ENCODE measurements at places on chromosomes 4 and X.

DNA sequence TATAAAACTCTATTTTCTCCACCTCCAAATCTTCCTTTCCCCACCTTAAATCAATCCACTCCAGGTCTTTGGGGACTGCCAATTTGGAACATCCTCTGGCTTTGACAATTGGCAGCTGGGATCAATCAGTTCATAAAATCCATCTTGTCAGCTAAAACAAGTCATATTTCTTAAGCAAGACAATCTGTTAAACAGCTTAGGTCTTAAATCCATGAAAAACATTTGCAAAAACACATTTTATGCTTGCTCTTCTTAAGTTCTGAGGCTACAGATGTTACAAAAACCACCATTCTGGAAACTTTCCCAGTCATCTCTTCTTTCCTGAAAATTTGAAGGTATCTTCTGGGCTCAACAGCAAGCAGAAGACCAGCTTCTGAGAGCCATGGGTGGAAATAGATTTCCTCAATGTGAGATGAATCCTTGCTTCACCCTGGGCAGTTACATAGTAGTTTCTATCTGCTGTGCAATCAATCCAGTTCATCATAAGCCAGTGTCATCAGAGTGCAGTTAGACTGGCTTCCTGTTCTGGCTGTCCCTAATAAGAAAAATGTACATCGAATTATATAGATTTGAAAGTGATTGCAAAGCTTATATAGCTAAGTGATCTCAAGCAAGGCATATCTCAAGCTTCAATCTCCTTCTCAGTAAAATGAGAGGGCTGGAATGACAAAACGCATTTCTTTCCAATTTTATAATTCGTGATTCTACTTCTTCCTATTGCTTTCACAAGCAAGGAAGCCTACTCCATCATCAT, 402.7 kb upstream of the INTU start:
- DNase-seq: no peak

DNA sequence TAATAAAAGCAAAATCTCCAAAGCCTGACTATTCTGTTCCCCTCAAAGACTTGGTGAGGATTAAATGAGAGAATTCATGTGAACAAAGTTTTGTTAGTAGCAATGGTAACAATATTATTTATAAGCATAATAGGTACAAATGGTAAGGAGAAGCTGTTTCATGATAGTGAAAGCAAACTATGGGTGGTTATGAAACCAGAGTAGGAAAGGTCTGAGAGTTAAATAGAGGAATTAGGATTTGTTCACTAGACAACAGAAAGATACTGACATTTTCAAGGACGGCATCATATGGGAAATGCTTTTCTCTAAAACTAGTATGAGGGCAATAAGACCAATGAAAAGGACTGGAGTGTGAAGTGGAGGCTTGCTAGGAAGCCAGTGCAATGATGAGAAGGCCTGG, 128.6 kb upstream of the FTHL17 start:
- DNase-seq: no peak

- DNase-seq: no peak
Measured at GRCh38 chr4:92182736-92183407, 120.9 kb upstream of the GRID2 start.

- DNase-seq: no peak
Measured at GRCh38 chr4:149897783-149898182, 82.1 kb upstream of the IQCM start.

All from right forelimb (tissue), 1 donor.